ENCODE measurements at places on chromosomes 16 and 17.

- DNase-seq = no peak
These were observed 71.6 kb upstream of the SMIM36 start for GRCh38 chr17:55582897-55583296.

DNA sequence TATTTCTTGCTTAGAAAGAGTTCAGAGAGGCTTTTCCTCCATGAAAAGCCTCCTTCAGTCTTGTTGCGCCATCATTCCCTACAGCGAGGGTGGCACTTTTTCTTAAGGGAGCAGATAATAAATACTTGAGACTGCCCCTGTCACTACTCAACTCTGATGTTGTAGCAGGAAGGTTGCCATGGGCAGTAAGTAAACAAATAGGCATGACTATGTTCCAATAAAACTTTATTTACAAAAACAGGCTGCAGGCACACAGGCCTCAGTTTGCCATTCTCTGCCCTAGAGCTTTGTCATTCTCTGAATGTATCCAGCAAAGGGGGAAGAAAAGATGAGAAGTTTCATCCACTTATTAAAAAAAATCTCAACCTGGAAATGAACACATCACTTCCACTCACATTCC lies 60.4 kb downstream of the MYOCD start:
- no peak for DNase-seq

DNA sequence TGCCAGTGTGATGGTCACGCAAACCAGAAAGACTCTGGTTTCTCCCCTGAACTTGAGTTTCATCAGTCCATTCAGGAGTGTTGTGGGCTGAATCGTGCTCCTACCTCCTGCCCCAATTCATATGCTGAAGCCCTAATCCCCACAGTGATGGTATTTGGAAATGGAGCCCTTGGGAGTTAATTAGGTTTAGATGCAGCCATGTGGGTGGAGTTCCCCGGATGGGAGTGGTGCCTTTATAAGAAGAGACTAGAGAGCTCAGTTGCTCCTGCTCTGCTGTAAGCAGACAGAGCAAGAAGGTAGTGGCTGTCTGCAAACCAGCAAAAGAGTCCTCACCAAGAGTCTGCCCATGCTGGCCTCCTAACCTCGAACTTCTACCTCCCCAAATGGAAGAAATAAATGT lies 160.3 kb upstream of the DYNLRB2 start:
- no peak for DNase-seq

GRCh38 chr16:85958731-85959130 lies 59.8 kb downstream of the IRF8 start:
- no peak for DNase-seq

DNA sequence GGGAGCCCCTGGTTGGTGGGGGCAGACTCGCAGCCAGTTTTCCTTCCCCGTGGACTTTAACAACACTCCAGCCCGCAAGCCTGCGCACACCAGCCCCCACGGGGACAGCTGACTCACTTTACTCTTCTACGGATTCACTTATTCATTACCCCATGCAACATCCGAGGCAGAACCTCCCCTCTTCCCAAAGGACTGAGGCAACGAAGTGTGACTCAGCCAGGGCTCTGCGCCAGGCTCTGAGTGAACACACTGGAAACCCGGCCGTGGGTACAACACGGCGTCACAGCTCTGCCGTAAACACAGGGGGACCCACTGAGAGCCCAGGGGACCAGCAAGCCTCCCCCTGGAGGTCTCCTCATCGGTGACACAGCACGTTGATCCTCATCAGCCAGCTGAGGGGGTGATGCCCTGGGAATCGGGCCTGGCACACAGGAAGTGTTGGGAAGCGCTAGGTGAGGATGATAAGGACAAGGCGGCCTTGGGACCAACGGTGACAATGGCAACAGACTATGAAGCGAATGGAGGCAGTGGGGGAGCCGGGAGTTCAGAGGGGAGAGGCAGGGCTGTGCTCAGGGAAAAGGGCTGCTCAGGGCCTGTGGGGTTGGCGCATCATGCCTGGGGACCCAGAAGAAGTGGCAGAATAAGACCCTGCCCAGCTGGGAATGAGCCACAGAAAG lies 14.6 kb downstream of the COTL1 start:
- no peak for DNase-seq

DNA sequence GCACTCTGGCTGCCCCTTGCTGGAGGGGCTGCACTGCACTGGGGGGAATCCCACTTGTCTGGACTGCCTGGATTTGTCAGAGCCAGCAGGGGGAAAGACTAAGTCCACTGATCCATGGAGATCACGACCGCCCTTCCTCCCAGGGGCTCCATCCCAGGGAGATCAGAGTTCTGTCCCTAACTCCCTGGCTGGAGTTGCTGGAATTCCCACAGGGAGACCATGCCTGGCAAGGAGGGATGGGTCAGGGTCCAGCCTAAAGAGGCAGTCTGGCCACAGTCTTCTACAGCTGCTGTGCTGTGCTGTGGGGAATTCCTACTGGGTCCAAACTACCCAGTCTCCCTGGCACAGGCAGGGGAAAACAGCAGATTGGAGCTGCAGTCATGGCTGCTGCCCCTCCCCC lies 311.9 kb downstream of the ZFHX3 start:
- DNase-seq = no peak

- DNase-seq = no peak
These were observed 23.7 kb downstream of the NOD2 start for GRCh38 chr16:50717091-50717490.

GRCh38 chr17:14308636-14308964 lies 7.7 kb downstream of the HS3ST3B1 start:
- no peak for DNase-seq

- DNase-seq = no peak
These were observed 38.7 kb upstream of the NFAT5 start for GRCh38 chr16:69526831-69527655.

- DNase-seq = no peak
These were observed 12.0 kb downstream of the EEF2K start for GRCh38 chr16:22217890-22218730.

DNA sequence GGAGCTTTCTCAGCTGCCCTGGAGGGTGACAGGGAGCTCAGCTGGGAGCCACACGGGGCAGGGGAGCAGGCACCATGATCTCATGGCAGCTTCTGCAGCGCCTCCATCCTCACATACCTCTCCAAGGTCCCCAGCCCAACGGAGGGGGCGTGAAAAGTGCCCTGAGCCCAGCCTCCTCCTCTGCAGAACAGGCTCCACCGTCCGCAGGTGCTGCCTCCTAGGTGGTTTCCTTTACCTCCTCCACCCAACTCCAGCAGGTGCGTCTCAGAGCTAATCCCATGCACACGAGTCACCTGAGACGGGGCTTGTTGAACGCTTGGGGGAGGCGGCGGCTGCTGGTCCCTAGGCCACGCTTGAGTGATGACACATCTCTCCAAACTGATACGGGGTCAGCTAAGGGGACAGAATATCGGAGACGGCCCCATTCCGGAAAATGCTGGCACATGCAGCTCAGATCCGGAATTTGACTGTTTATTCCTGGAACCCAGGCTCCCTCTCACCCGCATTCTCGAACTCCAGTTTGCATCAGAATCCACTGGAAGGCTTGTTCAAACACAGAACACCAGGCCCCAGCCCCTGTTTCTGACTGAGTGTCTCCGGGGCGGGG lies 387 bp upstream of the SLC38A8 start:
- DNase-seq = no peak
